ENCODE measurements at places on chromosomes 2 and 18. TPM values are rescaled to one million over a fixed set of nuclear protein-coding genes. Genes with fewer than 3 reads are reported as not detected.

The RUFY4 gene
- total RNA-seq = not detected

The IL36RN gene
- 1.3 TPM for total RNA-seq

The WDR54 gene
- 45.3 TPM for total RNA-seq

The ACADL gene
- total RNA-seq = 0.50 TPM

The SNRPD1 gene
- total RNA-seq = 68.6 TPM

The NOL4 gene
- not detected for total RNA-seq

The CPS1 gene
- 20.3 TPM for total RNA-seq

The ROCK1 gene
- total RNA-seq = 31.8 TPM

The ZNF638 gene
- 118 TPM for total RNA-seq

The GALNT13 gene
- not detected for total RNA-seq

The IL1F10 gene
- not detected for total RNA-seq

DNA sequence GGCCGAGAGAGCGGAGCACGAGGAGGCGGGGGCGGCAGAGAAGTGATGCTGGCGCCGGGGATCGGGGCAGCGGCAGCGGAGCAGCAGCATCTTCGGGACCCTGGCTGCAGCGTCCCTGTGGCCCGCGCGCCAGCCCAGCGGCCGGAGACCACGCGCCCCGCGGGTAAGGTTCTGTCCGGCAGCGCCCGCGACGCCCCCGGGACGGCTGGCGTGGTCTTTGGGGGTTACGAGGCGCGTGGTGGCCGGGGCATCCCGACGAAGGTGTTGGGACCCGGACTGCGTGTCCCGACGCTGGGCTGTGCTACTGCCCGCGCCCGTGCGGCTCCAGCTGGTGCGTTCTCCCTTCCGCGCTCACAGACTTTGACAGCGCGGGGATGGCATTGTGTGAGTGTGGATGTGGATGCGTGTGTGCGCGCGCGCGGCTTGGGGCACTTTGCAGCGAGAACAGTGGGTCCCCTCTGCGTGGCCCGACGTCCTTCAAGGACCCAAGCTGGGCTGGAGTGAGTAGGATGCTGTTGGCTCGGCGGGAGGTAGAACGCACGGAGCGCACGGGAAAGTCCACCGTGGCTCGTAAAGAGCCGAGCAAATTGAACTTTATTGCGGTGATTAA, 405.0 kb downstream of the XIRP2 start:
- peak; percentile 20 for DNase-seq

DNA sequence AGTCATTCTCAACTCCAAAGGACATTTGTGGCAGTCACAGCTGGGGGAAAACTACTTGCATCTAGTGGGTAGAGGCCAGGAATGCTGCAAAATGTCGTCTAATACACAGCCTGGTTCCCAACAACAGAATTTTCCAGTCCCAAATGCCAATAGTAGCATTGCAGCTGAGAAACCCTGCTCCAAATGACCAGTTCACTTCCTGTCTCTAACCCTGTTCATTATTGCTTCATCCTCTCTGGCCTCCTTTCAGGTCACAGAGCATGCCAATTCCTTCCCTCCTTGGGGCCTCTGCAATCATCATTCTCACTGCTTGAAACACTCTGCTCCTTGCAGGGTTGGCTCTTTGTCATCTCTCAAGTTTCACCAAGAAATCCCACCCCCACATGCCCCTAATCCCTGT, 139.1 kb downstream of the IRS1 start:
- peak; percentile 9 for DNase-seq

- DNase-seq = no peak
Observed at GRCh38 chr2:86330001-86330400, 7.4 kb downstream of the REEP1 start.

GRCh38 chr2:174106736-174107135, 141.6 kb upstream of the SP3 start:
- DNase-seq = no peak

DNA sequence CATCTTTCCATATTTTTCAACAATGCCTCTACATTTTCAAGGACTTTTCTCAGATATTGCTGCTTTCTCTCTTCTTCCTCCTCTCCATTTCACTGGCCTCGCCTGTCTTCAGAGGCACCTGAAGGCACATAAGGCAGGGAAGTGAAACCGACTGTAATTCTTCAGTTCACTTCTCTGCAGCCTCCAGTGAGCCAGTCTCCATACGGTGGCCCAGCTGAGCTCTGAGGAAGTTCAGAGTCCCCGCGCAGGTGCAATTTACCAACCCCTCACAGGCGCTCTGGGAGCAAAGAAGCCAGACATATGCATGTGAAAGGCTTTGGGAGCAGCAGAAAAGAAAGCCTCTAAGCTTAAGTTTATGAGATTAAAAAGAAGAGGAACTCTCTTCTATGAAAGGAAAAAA, 12.4 kb downstream of the KLHL14 start:
- DNase-seq = no peak

- no peak for DNase-seq
Observed at GRCh38 chr2:222298311-222299150, at the start of gene PAX3. PAX3 (minus strand) TSS chr2:222298998; CDS start chr2:222298615, 383 bp downstream.

- peak; percentile 94 for DNase-seq
Observed at GRCh38 chr2:84516234-84516986, at the start of gene DNAH6. DNAH6 (plus strand) TSS chr2:84516498; CDS start chr2:84517827, 1,329 bp downstream.

DNA sequence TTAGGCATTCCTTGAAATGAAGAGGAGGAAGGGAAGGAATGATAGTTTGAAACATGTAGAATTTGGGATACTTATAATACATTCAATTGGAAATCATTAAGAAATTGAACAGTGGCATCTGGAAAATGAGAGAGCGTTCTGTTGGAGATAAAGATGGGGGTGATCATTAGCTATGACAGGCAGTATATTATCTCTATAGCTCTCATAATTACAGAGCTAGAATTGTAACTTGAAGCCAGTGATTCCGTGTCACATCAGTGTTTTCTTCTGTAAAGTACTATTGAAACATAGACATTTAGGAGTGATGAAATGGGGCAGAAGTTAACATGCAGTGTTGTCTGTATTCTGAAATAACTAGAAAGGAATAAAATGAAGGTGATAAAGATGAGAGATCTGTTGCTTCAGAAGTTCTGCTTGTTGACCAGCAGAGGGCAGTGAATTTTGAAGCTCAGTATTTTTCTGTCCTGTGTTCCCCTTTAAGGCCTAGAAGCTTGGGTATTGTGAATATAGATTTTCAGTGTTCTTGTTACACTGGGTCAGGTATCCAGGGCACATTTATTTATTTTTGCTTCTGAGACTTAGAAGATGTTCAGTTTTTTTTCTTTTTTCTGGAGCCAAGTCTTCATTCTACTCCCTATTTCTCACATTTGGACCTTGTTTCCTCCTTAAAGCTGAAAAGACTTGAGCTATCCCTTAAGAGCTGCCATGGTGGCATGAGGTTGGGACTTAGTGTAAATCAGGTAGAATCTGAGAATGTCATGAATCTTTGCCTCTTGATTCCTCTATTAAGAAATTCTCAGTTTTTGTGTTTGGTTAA, 157.4 kb downstream of the TAF4B start:
- peak; percentile 33 for DNase-seq

- no peak for DNase-seq
Observed at GRCh38 chr2:230267556-230267955, 42.0 kb downstream of the SP140 start.

DNA sequence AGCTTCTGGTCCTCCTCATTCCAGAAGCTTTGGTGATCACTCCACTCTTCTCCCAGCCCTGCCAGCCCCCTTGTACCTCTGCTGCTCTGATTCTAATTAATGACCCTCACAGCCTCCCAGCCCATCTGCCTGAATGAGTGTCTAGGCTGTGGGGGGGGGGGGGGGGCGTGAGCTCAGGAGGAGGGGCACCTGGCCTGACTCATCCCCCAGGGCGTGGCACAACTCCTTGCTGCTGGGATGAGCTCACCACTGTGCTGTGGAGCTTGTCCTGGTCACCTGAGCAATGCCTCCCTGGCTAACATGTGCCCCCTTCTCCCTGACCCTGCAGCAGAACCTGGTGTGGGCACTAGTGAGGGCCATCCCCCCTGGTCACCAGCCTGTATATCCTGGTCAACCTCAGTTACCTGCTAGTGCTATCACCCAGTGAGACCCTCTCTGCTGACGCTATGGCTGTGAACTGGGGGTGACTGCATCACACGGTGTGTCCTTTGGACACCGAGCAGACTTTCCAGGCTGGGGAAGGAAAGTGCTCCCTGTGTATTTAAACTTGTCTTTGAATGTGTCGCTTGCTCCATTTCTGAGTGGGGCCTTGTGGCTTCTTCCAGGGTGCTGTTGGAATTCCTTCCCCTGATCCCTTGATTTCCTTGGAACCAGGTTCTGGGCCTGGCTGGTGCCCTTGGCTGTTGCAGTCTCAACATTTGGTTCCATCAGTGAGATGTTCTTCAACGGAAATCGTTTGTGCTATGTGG, 41.5 kb upstream of the PUM2 start:
- peak; percentile 75 for DNase-seq

DNA sequence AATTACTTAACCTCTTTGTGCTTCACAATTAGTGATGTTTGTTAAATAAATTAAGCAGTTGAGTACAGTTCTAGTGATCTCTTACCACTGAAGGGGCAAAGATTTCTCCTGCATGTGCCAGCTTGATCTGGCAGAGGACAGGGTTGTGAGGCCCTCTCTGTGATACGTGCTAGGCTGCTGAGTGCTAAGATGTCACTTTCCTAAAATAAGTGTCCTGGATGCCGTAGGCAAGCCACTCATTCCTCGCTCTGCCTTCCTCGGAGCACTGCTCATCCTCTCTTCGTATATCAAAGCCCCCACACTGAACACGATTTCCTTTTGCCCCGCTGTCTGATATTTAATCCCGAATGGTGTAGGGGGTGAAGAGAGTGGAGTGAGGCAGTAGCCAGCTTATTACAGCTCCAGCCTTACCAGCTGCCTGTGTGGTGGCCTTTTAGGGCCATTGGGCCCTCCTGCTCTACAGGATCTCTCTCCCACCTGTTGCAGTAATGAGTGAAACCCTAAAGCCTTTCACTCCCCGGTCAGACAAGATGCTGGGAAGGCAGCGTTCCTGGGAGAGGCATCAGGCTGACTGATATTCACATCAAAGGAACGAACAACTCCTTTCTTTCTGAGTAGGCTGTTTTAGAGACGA, 40.5 kb downstream of the PTPRM start:
- no peak for DNase-seq

GRCh38 chr2:215498431-215498830, 62.6 kb upstream of the FN1 start:
- peak; percentile 93 for DNase-seq

GRCh38 chr2:67824186-67824585, 238.6 kb downstream of the C1D start:
- DNase-seq = no peak

- DNase-seq = no peak
Observed at GRCh38 chr2:86000131-86000937, 105.4 kb downstream of the POLR1A start.

- DNase-seq = no peak
Observed at GRCh38 chr2:65880436-65880835, 448.0 kb upstream of the SPRED2 start.

DNA sequence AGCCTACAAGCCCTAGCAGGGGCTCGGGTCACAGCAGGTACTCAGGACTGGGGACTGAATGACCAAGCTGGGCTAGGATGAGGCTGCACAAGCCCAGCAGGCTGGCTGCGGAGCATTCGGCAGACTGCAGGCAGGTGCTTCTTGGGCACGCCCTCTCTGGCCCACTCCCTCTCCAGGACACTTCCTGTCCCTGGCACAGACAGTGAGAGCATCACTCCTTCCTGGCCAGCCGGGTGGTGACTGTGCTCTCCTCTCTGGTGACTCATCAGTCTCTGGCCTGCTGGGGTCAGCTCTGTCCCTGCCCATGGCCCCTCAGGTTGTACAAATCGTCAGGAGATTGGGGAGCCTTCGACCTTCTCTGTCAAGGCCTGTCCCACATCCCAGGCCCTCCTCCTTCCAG, 22.5 kb downstream of the C1QL2 start:
- DNase-seq = no peak

GRCh38 chr2:3307901-3308300, 69.7 kb downstream of the EIPR1 start:
- no peak for DNase-seq

DNA sequence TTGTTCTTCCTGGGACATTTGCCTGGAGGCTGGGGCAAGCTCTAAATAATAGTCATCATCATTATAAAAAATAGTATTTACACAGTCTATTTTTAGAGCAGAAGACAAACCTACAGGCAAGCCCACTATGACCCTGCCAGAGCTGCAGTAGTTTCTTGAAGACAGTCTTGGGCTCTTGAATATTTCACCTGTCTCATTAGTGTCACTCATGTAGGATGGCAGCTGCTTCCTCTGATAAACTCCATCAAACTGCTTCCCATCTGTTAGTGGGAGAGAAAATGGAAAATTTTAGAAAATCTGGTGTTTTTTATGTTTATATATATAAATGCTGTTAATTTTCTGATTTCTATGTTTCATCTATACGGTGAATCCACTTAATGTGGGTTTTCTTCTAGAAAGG, 8.5 kb upstream of the CYRIA start:
- DNase-seq = no peak

DNA sequence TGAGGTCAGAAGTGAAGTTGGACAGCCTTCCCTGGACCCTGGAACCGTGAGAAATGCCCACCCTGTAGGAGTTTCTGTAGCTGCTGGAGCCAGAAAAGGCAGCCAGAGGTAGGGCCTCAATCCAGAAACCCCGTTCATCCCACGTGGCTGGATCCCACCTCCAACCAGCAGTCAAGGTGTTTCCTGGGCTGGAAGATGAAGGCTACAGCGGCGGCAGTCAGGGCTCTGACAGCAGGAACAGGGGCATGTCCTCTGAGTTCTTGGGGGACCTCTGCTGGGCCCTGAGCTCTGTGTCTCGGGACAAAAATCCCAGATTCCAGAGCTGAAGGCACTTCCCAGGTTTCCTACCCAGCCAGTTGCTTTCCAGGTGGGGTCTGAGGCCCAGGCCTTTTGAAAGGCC, 218.2 kb downstream of the KLHL29 start:
- DNase-seq = no peak

DNA sequence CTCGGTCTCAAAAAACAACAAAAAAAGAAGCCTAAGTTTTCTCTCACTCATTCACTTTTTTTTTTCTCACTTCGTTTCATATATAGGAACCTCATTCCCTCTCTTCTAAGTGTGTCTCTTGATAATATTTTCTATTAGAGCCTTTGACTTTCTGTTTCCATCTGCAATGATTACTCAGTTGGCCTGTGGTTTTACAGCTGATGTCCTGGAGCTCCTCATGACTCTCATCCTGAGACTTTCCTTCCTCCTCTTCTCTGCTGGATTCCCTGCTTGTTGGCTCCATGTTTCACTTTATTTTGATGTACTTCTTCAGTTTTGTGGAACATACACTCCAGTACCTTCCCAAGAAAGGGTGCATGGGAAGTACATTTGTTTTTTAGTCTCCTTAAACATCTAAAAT, 154.2 kb upstream of the GATA6 start:
- peak; percentile 29 for DNase-seq

DNA sequence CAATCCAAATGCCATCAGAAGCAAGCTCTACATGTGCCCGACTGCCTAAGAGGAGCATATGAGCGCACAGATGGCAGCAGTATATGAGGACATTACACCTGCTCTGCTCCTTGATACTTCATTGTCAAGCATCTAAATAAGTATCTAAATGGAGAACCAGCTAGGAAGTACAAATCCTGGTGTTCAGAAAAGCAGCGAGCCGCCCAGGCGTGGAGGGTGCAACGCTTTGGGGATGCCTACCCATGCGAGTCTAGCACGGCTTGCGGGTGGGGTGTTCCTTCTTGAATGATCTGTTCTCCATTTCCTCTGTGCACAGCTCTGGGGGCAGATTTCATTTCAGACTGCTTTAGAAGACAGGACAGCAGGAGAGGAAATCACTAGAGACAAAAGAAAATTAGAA, 63.0 kb upstream of the BCL2L11 start:
- no peak for DNase-seq

- DNase-seq = no peak
Observed at GRCh38 chr2:10924859-10925258, 13.1 kb downstream of the KCNF1 start.

All from mammary epithelial cell (primary cell).